ENCODE measurements at places on chromosomes 6 and 20.

DNA sequence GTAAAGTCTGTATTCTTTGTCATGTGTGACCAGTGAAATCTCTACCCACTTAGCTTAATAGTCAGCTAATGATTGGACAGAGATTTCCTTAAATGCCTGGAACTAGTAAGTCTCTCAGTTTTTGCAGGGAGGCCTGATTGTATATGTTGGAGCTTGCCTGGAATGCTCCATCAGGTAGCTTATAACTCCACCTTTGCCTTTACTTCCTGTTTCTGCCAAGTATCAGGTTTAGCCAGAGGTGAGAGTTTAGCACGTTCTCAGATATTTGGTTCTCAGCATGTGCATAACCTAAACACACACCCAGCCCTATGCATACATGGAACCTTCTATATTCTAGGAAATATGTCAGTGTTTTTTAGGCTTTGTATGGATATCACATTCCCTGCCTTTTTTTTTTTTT lies 435.3 kb downstream of the CDKAL1 start:
- no peak for DNase-seq

- DNase-seq = no peak
Observed at GRCh38 chr6:28696167-28696566, 170.5 kb downstream of the GPX5 start.

DNA sequence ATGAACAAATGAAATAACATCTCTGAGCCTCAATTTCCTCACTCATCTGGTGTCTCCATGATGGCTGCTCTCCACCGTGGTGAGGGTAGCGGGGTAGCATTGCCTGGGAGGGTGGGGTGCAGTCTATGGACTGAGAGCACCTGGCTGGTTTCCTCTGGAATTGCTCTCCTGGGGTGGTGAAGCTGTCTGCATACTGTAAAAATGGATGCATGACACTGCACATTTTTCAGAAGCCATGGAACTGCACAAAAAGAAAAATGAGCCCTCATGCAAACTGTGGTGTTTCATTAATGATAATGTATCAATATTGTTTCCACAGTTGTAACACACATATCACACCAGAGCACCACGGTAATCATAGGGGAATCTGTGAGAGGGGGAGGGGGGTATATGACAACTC lies 12.1 kb upstream of the ITPR3 start:
- no peak for DNase-seq

- no peak for DNase-seq
Observed at GRCh38 chr20:40493549-40493948, 195.5 kb downstream of the MAFB start.

GRCh38 chr20:10619427-10619826 lies 54.4 kb downstream of the JAG1 start:
- no peak for DNase-seq

- peak; percentile 85 for DNase-seq
Observed at GRCh38 chr6:137313928-137314855, 95.0 kb upstream of the IFNGR1 start.

DNA sequence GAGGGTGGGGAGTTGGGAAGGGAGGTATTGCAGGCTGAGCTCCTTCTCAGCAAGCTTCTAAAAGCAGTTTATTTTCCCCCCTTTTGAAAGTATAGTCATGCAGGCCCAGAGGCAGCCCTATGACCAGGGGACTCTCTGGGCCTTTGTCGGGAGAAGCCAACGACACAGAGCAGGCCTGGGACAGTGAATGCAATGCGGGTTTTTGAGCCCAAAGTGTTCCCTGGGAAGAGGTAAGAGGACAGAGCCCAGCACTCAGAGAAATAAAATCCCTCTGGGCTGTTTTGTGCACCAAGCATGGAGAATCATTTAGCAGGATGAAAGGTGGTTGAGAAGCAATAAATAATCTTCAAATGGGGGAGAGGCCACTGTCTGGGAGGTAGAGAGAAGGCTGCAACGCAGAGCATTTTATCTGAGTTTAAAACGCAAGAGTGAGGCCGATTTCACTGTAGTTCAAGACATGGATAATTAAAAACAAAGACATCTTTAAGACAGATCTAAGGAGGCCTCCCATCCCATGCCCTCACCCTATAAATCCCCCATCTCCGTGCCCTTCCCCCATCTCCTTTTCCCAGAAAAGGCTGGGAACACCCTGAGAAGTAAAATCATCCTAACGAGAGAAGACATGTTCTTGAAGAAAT lies 237.5 kb downstream of the CDC5L start:
- DNase-seq = no peak

- DNase-seq = no peak
Observed at GRCh38 chr20:47674145-47674544, 111.1 kb downstream of the SULF2 start.

DNA sequence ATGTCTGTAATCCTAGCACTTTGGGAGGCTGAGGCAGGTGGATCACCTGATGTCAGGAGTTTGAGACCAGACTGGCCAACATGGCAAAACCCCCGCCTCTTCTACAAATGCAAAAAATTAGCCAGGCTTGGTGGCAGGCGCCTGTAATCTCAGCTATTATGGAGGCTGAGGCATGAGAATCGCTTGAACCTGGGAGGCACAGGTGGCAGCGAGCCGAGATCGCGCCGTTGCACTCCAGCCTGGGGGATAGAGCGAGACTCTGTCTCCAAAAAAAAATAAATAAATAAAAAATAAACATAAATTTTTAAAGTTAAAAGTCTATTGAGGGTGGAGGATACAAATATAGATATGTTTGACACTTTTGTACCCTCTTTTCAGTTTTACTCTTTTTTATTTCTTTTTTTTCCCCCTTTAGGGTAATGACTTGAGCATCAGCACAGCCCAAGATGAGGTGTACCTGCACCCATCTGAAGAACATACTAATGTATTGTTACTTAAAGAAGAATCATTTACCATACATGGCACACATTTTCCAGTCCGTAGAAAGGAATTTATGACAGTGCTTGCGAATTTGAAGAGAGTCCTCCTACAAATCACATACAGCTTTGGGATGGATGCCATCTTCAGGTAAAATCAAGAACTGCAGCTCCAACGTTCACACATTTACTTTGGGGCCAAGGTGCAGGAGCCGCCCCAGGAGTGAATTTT lies 368.9 kb downstream of the LAMA2 start:
- DNase-seq = peak; percentile 57

- no peak for DNase-seq
Observed at GRCh38 chr6:36999061-36999750, 6.2 kb upstream of the FGD2 start.

DNA sequence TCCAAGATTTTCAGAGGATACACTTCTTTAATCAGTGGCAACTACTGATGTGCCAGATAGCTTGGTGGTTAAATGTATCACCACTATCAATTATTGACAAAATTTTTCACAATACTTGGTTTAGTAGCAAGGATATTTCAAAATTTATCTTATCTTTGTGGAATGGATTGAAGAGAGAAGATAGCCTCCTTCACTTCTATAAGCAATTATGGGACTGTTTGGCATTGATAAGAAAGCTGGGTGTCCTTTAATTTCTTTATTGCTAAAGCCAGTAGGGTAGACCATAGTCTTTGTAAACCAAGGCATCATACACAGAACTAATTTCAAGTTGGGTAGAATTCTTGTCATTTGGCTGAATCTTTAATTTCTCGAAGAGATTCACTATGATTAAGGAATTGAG lies 4.9 kb upstream of the RNF182 start:
- no peak for DNase-seq

DNA sequence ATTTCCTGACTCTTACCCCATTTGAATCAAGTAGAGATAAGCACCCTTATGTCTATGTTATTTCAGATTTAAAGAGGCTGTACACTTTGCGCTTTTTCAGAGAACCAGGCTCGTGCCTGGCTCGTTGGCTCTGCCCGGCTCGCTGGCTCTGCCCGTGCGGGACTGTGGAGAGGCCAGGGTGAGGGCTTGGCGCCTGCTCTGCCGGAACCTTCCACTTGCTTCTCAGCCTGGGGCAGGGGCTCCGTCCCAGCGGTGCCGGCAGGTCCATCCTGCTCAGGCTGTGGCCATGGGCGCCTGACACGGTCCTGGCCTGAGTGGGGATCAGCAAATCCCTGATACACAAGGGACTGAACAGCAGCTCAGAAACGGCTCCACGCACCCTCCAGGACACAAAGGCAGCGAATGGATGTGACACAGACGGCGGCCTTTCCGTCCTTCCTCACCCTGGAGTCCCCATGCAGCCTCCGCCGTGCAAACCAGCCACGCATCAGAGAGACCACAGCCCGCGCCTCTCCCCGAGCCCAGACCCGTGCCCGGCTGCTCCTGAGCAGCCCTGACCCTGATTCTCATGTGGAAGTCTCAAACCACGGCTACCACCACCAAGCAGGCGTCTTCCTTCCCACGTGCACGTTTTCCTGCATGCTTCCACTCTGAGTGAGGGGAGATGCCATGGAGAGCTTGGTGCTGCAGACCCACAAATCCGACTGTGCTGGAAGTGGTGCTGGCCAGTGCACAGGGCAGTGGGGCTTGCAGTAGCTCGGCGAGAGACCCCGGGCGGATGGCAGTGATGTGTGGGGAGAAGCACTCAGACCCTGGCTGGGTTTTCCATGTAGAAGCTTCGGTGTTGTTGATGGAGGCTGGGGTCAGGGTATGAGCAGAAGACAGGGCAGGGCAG lies 233.9 kb downstream of the ERMARD start:
- no peak for DNase-seq

- peak; percentile 11 for DNase-seq
Observed at GRCh38 chr6:77462359-77463307, 658 bp downstream of the HTR1B start.

GRCh38 chr6:134413241-134413643 lies 95.3 kb upstream of the SGK1 start:
- DNase-seq = no peak

DNA sequence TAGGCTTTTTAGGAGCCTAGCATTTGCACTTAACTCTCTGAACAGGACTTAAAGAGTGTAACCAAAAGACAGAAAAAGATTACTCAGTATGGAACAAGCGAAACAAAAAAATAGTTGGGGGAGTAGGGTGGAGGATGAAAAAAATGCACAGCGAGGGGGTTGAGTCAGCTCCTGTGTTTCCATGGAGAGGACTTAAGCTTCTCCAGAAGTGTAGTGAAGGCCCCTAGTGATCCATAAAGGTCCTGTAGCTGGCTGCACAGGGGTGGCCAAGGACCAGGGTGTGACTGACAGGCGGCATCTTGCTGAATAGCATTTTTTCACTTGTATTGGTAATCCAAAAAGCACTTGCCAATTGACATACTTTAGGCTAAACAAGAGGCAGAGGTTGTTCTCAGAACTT lies 533.9 kb downstream of the RFPL4B start:
- DNase-seq = no peak

DNA sequence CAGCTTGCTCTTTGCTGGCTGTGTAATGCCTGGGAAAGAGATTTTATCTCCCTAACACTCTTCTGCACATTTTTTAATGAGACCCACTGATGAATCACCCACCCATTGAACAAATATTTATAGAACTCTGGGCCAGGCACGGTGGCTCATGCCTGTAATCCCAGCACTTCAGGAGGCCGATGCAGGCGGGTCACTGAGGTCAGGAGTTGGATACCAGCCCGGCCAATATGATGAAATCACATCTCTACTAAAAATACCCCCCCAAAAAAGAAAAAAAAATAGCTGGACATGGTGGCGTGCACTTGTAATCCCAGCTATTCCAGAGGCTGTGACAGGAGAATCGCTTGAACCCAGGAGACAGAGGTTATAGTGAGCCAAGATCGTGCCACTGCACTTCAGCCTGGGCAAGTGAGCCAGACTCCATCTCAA lies 82.1 kb upstream of the SIRPA start:
- DNase-seq = no peak

GRCh38 chr20:23601715-23602114 lies 4.0 kb downstream of the CST9 start:
- DNase-seq = no peak

- DNase-seq = no peak
Observed at GRCh38 chr20:40008177-40008576, 680.9 kb downstream of the MAFB start.

GRCh38 chr6:122322824-122323223 lies 76.6 kb upstream of the HSF2 start:
- no peak for DNase-seq

DNA sequence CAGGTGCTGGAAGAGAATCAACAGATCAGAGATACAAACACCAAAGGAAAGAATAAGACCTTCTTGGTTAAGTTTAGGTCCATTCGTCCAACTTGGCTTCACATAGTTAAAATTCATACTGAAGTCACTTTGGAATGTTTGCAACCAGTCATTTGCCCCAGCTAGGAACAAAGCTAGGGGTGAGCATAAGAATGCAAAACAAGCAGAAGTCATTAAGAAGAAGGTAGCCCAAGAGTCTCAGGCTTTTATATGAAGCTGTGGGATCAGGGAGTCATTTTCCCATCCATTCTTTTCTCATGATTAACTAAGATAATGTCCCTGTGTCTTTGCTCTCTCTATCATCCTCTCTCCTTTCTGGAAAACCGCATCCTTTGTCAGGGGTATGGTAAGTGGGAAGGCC lies 51.5 kb upstream of the TMEM170B start:
- DNase-seq = no peak

DNA sequence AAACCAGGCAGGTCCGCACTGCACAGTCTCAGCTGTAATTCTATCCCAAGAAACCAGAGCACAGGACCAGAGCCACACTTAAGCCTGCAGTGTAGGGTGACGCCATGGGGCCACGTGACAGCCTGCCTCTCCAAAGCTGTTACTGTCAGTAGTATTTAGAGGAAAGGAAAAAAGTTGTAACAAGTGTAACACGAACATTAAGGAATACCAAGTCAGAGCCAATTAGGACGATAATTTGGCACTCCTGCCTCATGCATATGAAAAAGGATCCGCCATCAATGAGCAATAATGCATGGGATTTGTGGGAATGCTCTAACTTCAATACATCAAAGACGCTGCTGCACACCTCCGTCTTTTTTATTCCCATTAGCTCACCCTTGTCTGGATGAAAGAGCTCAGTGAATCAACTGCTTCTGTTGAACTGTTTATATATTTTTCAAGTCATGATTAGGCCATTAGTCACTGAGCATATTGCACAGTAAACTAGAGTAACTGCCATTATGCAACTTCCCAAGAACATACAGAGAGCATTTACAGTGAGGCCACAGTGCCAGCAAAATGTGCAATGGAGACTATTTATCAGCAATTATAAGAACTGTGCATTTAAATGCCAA lies 79.9 kb downstream of the ATXN1 start:
- DNase-seq = no peak

GRCh38 chr20:35559042-35559693 lies 17.3 kb downstream of the ERGIC3 start:
- DNase-seq = no peak

Measured in B cell (primary cell).